ENCODE measurements at places on chromosomes 6 and 20.
A peak's percentile ranks its signal among the peaks of the same experiment; 100 is the strongest.

- peak; percentile 30 for DNase-seq
Measured at GRCh38 chr6:16318538-16318937, 80.2 kb downstream of the GMPR start.

- DNase-seq, result no peak
Measured at GRCh38 chr20:47276851-47277534, 79.5 kb downstream of the ZMYND8 start.

GRCh38 chr6:161223646-161224045 is 50.2 kb downstream of the AGPAT4 start:
- DNase-seq, result no peak

DNA sequence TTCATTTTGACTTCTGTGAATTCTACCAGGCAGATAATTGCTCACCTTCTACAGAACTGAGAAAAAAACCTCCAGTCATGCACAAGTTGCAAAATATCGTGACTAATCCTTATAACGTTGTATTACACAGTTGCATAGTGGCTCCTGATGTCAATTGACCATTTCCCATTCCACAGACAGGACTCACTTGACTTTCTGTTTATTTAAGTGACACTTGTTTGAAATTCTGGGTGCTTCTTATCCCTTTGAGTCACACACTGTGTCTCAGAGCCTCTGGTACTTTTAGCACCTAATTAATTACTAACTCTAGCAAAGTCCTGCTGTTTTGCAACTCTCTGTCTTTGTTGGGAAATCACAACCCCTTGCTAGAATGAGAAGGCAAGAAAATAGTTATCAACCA is 16.2 kb upstream of the RSPO3 start:
- DNase-seq, result no peak

- peak; percentile 50 for DNase-seq
Measured at GRCh38 chr6:127951172-127951917, 50.5 kb upstream of the THEMIS start.

DNA sequence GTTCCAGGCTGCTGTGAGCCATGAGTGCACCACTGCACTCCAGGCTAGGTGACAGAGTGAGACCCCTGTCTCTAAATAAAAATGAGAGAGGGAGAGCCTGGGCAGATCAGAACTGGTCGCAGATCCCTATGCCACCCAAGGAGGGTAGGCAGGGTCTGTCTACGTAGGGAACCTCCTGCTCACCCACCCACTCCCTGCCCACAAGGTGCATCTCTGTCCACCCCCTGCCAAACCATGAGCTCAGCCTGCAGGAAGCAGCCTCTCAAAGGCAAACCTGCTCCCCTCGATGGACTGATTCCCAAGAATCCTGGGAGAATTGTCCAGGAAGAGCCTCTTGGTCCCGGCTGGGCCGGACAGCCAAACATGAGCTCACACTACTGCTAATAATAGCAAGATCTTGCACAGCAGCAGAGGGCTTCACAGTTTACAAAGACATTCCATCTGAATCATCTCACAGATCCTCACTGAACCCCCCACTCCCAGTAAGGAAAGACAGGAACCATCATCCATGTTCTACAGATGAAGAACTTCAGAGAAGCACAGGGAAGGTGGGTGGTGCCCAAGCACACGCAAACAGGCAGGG is 27.8 kb upstream of the TLDC2 start:
- DNase-seq, result no peak

DNA sequence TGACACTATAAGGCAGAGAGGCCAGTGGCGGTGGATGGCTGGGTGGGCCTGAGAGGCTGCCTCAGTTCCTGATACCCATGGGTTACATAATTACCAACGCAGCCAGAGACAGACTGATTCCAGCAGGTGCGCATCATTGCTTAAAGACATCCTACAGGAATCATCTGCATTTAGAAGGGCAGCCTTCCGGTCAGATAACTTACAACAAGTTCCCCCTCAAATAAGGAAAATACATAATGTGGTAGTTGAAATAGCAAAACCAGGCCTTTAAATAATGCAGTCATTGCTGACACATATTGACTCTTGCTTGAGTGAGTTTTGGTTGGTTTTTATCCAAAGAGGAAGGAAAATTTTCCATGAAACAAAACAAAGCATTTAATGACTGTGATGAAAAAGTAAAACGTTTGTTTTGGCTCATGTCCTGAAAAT is 81.9 kb downstream of the SIM1 start:
- DNase-seq, result no peak

GRCh38 chr20:52275181-52275691 is 83.7 kb upstream of the ZFP64 start:
- no peak for DNase-seq

DNA sequence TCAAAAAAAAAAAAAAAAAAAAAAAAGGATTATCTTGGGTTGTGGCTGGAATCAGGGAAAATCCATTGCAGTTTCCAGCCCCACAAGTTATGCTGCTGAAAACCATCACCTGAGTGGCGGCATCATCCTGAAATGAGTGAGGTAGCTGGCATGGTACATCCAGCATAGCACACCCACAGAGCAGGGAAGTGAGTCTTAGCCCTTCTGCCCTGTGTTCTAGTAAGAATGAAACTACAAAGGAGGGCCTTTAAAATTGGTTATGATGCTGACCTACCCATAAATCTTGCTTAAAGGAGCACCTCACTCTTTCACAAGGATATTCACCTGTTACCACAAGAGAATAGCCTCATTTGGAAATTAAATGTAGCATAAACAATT is 119.2 kb downstream of the NFATC2 start:
- DNase-seq, result no peak

DNA sequence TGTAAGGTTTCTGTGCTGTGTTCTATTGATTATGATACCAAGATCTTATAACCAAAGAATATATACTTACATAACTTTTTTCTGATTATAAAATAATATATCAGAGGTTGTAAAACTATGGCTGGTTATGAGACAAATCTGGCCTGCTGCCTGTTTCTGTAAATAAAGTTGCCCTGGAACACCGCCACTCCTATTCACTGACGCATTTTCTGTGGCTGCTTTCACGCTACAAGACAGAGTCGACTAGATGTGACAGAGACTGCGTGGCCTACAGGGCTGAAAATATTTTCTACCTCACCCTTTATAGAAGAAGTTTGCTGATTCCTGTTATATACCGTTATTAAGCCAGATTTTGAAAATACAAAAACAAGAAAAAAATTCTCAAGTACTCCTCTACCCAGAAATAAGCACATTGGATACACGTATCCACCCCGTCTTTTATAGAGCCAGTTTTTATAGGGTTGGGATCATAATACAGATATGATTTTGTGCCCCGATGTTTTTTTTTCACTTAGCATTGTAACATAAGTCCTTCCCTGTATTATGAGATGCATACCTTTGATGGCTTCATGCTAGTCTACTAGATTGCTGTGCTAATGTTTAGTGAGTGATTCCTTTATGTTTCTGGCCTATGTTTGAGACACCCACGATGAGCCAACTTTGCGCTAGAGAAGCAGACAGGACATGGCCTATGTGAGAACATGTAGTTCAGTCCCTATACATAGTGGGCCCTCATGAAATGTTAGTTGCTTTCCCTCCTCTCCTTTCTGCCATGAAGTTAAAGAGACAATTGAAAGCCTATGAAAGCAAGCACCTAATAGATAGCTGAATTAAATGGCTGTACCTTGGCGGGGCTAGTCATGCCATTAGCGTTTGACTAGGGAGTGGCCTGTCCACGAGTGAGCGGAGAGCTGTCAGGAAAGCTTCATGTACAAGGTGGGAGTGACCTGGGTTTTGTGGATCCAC is 98.1 kb upstream of the KCNK16 start:
- no peak for DNase-seq

- DNase-seq, result no peak
Measured at GRCh38 chr6:30829639-30830255, 54.6 kb upstream of the DDR1 start.

- no peak for DNase-seq
Measured at GRCh38 chr6:51768087-51768486, 319.3 kb downstream of the PKHD1 start.
